ENCODE measurements at places on chromosomes 16 and 17.
A peak's percentile ranks its signal among the peaks of the same experiment; 100 is the strongest.

- no peak for DNase-seq
Measured at GRCh38 chr17:50155115-50155819, 4.8 kb upstream of the PPP1R9B start.

- no peak for DNase-seq
Measured at GRCh38 chr17:77607606-77608005, 350.9 kb upstream of the TNRC6C start.

DNA sequence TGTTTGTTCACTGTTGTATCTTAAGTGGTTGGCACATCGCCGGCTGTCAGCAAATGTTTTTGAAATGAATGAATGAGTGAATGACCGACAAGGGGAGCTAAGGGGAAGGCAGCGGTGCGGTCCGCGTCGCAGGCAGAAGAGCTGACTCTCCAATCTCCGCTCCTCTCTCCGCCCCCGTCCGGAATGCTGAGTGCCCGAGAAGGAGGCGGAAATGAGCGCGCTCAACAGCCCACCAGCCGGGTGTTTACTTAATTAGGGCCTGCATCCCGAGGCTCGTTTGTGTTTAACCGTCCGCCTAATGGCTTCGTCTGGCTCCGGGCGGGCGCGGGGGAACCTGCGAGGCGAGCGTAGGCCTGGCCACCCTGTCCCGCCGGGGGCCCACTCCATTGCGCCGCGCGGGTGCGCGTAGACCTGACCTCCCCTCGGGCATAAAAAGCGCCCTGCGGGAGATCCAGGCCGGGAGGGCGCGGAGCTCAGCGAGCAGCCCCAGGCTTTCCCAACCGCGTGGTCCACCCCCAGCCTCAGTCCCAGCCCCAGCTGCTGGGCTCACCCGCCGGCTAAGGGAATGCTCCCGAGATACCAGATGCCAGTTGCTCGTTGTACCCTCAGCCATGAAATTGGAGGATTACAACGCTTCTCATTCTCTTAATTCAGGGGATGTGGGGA lies 2.5 kb upstream of the CDH3 start:
- no peak for DNase-seq

GRCh38 chr17:68435876-68436842 lies 21.1 kb downstream of the WIPI1 start:
- peak; percentile 89 for DNase-seq

DNA sequence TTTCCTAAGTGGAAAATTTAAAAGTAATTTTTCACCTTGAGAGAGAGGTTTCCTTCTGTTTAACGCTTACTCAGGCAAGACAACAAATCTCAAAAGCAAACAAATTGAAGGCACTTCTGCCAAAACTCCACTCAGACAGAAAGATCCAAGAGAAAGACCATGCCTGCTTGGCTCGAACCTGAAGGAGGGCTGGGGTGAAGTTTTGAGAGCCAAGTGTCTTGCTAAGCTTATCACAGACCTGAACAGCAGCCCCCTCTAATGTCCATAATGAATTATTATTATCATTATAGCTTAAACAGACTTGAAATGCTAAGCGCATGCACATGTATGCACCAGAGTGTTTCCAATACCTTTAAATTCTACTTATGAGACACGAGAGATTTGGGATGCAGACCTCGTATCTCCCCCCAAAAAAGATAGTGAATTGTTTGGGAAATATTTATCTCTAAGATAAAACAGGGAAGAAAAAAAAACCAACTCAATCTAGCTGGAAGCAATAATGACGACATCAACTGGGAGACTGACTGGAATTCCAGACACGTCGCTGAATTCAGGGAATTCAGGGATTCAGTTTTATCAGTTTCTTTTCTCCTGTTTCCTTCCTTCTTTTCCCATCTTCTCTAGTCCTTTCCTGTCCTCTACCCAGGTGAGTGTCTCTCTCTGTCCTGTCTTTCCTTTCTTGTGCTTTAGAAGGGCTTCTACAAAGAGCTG lies 473.2 kb downstream of the RBFOX1 start:
- no peak for DNase-seq

- DNase-seq = no peak
Measured at GRCh38 chr17:79115487-79115886, 40.9 kb downstream of the ENGASE start.

DNA sequence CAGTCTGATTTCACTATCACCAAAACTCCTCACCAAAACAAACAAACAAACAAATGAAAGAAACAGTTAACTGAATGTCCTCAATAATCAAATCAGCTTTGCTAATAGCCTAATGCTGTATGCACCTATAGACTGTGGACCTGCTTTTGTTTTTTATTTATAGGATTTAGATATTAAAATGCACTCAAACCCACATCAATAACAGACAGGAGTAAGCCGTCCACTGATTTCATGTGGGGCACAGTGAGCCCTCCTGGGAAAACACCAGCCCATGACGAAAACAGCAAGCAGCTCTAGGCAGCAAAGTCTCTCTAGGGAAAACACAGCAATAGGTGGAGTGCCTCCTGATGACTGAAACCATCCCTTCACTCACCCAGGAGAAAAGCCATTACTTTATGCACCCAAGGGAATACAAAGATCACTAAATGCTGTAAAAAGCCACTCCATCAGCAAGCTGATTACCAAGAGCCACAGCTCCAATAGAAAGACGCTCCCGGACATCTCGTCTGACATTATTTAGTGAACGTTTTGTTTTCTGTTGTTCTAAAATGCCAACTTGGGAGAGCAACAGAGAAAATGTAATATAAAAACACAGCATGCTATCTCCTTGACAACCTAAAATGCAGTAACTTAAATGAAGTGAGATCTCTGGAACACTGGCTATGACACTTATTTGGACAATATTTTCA lies 47.8 kb downstream of the ANKFY1 start:
- DNase-seq = no peak

GRCh38 chr17:58756246-58757161 lies 850 bp downstream of the PPM1E start:
- DNase-seq = no peak
